ENCODE measurements at places on chromosomes 7 and 10. TPM values are rescaled to one million over a fixed set of nuclear protein-coding genes. Genes with fewer than 3 reads are reported as not detected.

TAS2R41 gene
- total RNA-seq = not detected

DNA sequence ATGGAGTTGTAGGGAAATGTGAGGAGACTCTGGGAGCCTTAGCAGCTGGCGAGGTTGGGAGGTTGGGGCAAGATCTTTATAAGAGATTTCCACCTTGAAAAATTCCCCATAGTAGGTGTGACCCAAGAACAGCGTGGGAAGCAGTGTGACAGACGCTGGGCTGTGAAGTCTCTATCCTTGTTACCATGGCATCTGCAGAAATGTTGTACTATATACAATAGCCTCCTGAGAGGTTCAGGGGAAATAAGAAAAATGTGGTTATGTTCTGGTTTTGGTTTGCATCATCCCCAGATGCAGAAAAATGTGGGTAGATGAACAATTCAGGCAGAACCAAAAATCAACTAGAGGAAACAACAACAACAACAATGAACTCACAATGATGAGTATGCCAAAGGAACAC lies 498.6 kb downstream of the SH2D4B start:
- DNase-seq = no peak

CLEC5A gene
- not detected for total RNA-seq

- DNase-seq = no peak
These were observed 48.1 kb downstream of the EGFR start for GRCh38 chr7:55066938-55067337.

- DNase-seq = no peak
These were observed 64.1 kb downstream of the C10orf67 start for GRCh38 chr10:23280419-23281043.

FAM180A gene
- total RNA-seq = 2.0 TPM

Data from left colon (tissue), 2 donors.